ENCODE measurements at places on chromosomes 1 and 21. TPM values are rescaled to one million over a fixed set of nuclear protein-coding genes. Genes with fewer than 3 reads are reported as not detected.

Gene GFI1
- 0.24 TPM for total RNA-seq

Gene EGLN1
- 50.8 TPM for total RNA-seq

Gene DMRTA2
- 0.06 TPM for total RNA-seq

Gene ITLN1
- total RNA-seq = not detected

Gene SRGAP2B
- 18.2 TPM for total RNA-seq

Gene MYCL
- 1.4 TPM for total RNA-seq

Gene CAMK1G
- 0.26 TPM for total RNA-seq

Gene B3GALNT2
- total RNA-seq = 21.0 TPM

Gene LCA5L
- 1.2 TPM for total RNA-seq

Gene PAQR6
- 2.4 TPM for total RNA-seq

Gene XCL1
- not detected for total RNA-seq

Gene NGF
- 0.93 TPM for total RNA-seq

Gene PGLYRP3
- total RNA-seq = not detected

Gene OR2T2
- total RNA-seq = not detected

Gene LAMTOR5
- total RNA-seq = 183 TPM

Gene CASQ1
- not detected for total RNA-seq

Gene SLC2A5
- 0.77 TPM for total RNA-seq

Gene PLA2G5
- not detected for total RNA-seq

Gene RIPPLY3
- total RNA-seq = 0.46 TPM

Gene RNU1-3
- total RNA-seq = not detected

Gene FLG2
- not detected for total RNA-seq

Gene WNT4
- 0.31 TPM for total RNA-seq

Data from A549 treated with GW870086 at 1 μM for 4 hours (cell line).